ENCODE measurements at places on chromosomes 3 and 15.

DNA sequence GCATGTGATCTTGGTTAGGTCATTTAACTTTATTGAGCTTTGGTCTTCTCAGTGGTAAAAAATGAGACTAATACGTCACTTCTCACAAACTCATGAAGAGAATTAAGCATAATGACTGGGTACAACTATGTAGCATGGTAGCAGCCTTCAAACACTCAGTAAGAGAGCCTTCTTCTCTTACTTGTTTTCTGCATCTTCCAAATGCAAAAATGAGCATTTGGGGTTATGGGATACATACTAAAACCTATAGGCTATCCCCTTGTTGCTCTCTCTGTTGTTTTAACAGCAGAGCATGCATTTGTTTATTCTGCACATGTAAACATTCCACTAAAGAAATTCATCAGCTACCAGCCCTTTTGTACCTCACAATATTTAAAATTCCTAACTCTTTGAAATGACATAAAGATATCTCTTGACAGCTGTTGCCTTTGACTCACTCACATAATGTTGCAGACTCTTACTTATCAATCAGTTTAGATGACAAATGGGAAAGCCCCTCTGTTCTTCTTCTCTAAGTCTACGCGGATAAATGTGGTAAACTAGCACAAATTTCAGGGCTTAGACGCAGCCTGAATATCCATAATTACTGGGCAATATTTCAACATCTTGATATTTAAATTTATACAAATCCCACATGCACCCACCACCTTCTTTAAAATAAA is 327.3 kb upstream of the SATB1 start:
- DNase-seq, result no peak

DNA sequence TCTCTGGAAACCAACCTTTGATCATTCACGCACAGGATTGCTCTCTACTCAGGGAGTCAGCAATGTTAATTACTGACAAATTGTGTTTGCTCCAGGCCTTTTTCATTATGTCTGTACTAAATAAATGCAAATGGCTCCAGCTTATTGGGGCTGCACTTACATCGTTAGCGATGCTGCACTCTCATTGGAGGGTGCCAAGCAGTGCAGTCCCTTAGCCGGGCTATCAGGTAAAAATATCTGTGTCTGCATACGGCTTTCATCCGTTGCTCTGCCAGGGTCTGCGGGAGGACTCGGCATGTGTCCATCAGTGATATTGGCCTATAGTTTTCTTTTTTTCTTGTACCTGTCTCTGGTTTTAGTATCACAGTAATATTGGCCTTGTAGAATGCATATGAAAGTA is 471.5 kb upstream of the CADM2 start:
- no peak for DNase-seq

GRCh38 chr3:194877291-194878119 is 191.8 kb downstream of the FAM43A start:
- no peak for DNase-seq

GRCh38 chr3:72738752-72739530 is 109.3 kb downstream of the SHQ1 start:
- peak; percentile 4 for DNase-seq

DNA sequence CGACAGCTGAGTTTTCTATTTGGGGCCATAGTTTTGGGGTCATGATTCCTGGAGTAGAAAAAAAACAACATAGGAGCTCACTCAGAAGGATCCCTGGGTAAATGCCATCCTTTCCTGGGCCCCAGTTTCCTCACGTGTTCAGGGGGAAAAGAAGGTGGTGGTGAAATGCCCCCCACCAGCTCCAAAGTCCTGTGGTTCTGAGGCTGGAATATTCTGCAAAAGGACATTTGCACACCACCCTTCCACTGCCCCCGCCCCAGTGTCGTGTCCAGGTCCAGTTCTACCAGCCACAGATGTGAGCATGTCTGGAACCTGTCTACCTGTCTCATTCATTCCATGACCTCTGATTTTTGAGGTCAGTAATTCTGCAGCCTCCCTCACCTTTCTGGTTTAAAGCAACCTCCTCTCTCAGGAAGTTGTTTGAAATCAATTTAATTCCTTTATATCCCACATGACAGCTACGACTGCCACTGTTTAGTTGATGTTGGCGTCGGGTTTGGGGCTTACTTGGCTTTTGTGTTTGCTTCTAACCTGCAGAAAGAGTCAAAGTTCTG is 82.1 kb downstream of the SMAD3 start:
- DNase-seq, result no peak

DNA sequence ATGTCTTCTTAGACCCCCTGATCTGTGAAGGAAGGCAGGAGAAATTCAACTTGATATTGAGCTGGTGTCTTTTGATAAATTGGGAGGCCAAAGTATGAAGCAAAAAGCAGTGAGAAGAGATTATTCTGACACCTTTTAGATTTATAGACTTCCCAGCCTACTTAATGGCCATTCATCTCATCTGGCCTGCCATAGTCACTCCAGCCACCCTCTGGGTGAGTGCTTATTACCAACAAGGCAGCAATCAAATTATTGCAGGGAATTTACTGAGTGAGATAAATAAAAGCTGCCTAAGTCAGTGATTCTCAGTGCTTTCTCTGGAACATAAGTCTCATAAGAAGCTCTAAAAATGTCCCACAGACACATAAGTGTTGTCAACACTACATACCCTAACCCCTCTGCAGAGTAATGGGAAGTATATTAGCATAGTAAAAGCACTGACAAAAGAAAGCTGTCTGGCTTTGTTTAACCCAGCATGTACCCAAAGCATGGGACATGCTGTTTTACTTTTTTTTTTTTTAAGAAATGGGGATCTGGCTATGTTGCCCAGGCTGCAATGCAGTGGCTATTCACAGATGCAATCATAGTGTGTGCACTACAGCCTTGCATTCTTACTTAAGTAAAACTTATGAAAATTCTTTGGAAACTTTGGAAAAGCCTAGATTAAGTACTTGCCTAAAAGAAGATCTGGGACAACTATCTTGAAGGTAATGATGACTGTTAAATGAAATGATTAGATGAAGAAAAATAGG is 725.3 kb downstream of the TUSC7 start:
- DNase-seq, result no peak

DNA sequence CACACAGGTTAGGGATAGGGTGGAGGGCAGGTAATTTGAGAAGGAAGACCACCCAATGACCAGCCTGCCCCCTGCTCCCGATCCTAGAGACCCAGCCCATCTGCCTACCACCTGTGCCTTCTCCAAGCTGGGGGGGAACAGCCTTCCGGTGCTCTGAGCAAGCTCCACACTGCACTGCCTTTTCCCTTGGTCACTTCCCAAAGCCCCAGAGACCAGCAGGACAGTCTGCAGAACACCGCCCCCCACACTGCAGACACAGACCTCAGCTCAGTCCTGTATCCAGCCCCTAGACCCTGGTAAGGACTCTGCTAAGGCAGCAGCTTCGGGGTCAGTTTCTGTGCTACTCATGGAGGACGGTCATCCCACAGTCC is 156.9 kb downstream of the MEGF11 start:
- DNase-seq, result no peak

GRCh38 chr3:101846709-101847108 is 2.6 kb upstream of the NFKBIZ start:
- DNase-seq, result no peak

DNA sequence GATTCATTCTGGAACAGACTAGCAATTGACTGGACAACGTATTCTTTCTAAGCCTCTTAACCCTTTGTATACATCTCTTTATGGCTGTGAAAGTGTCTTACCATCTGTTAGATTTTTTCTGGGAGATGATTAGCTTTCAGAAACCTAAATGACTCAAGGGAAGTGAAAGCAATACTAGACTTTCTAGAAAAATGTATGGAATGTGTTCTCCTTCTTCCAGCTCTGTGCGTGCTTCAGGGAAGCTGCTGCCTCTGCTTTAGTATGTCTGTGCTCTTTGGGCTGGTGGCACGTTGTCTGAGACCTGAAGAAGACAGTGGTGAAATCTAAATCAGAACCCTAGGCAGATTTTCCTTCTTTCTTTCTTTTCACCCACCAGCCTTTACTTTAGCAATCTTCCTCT is 89.5 kb downstream of the ITPR1 start:
- no peak for DNase-seq
